ENCODE measurements at places on chromosomes 5 and 9.

DNA sequence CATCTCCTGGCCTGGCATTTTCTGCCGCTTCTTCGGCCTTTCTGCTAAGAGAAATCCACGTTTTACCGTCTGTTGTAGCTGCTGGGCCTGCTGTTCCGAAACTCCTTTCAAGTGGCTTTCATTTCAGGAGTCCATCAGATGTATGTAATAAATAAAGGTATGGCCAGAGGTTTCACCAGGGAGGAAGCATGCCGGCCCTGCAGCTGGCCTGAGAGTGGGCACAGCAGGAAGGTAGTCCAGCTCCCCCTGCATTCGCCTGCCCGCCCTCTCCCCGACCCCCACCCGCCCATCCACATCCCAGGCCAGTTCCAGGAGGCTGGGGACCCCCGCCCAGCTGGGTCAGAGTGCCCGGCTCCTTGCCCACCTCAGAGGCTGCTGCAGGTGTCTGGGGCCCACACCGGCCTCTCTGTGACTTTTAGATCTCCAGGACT, 46.4 kb upstream of the EXOC3 start:
- H3K27me3 ChIP-seq, result peaks cover 14% of the 10 kb centered on the region
- no peak overlapping the region for H3K27ac ChIP-seq
- no peak for DNase-seq

- H3K27me3 ChIP-seq, result no peaks in the 10 kb centered on the region
- no peak overlapping the region for H3K4me3 ChIP-seq
- H3K4me1 ChIP-seq, result no peaks in the 10 kb centered on the region
- no peak overlapping the region for H3K27ac ChIP-seq
- DNase-seq, result no peak
Observed at GRCh38 chr5:76836181-76836580, 13.6 kb upstream of the S100Z start.

DNA sequence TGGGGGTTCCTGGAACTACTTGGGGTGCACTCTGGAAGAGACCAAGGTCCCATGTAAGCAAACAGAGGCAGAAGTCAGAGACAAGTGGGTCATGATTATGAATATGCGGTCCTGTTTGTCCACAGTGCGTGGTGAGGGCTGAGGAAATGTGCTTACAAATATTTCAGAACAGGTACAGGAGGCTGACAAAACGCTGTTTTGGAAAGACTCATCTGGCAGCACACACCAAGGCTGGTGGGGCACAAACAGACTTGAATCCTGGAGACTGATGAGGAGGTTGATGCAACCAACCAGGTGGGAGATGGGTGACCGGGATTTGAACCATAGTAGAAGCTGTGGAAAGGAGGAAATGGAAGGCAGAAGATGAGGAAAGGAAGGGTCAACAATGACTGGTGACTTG, 83.8 kb downstream of the ADRB2 start:
- peak overlapping the region; percentile 3 for H3K4me3 ChIP-seq
- no peaks in the 10 kb centered on the region for H3K36me3 ChIP-seq
- peaks cover 28% of the 10 kb centered on the region for H3K4me1 ChIP-seq
- H3K27ac ChIP-seq, result peak overlapping the region; percentile 18

- no peak overlapping the region for H3K4me3 ChIP-seq
- no peaks in the 10 kb centered on the region for H3K36me3 ChIP-seq
- H3K27me3 ChIP-seq, result no peaks in the 10 kb centered on the region
Observed at GRCh38 chr9:37198039-37198729, 77.8 kb downstream of the ZCCHC7 start.

- H3K27ac ChIP-seq, result no peak overlapping the region
- no peaks in the 10 kb centered on the region for H3K27me3 ChIP-seq
- H3K4me3 ChIP-seq, result no peak overlapping the region
- peaks cover 37% of the 10 kb centered on the region for H3K36me3 ChIP-seq
Observed at GRCh38 chr5:32126691-32127090, 47.4 kb downstream of the GOLPH3 start.

GRCh38 chr5:185095-186070, 5.9 kb upstream of the LRRC14B start:
- peaks cover 5% of the 10 kb centered on the region for H3K4me1 ChIP-seq
- H3K27me3 ChIP-seq, result peaks cover 22% of the 10 kb centered on the region
- H3K27ac ChIP-seq, result no peak overlapping the region
- peaks cover 3% of the 10 kb centered on the region for H3K36me3 ChIP-seq

GRCh38 chr5:143426437-143426991, 23.0 kb upstream of the NR3C1 start:
- H3K4me1 ChIP-seq, result no peaks in the 10 kb centered on the region
- DNase-seq, result no peak
- no peak overlapping the region for H3K27ac ChIP-seq
- H3K4me3 ChIP-seq, result no peak overlapping the region

DNA sequence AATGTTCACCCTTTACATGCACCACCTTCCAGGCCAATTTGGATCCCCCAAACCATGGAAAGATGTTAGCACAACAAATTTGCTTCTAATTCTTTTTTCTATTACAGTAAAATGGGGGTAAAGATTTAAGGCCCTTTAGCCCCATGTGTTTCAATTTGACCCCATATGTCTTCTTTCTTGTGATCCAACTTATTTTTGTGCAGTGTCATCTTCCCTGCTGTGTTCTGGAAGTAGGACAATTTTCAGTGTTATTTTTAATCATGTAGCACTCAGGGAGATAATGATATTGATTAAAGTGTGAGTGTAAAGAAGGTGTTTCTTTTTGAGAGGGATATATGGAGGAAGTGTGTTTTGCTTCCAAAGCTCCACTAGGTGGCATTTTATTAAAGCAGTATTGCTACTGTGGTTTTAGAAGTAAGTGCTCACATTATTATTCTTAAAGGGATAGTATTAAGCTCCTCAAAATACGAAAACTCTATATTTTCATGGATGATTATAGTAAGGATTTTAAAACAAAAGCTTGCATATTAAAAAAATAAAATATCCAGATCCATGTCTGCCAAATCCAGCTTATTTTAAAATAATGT, 118.7 kb upstream of the ATP10B start:
- DNase-seq, result no peak
- H3K36me3 ChIP-seq, result no peaks in the 10 kb centered on the region
- no peak overlapping the region for H3K4me3 ChIP-seq
- H3K27me3 ChIP-seq, result no peaks in the 10 kb centered on the region
- H3K27ac ChIP-seq, result no peak overlapping the region

- no peaks in the 10 kb centered on the region for H3K36me3 ChIP-seq
- no peaks in the 10 kb centered on the region for H3K4me1 ChIP-seq
- no peak for DNase-seq
Observed at GRCh38 chr5:2172471-2172870, 289.7 kb upstream of the IRX4 start.

- peaks cover 22% of the 10 kb centered on the region for H3K36me3 ChIP-seq
- H3K4me1 ChIP-seq, result peaks cover 43% of the 10 kb centered on the region
Observed at GRCh38 chr5:178236126-178236525, 3.5 kb upstream of the PHYKPL start.

GRCh38 chr5:6355294-6355693, 23.1 kb downstream of the MED10 start:
- no peak for DNase-seq
- peaks cover 9% of the 10 kb centered on the region for H3K27me3 ChIP-seq
- H3K36me3 ChIP-seq, result no peaks in the 10 kb centered on the region
- H3K27ac ChIP-seq, result peak overlapping the region; percentile 22
- H3K4me3 ChIP-seq, result no peak overlapping the region
- peaks cover 8% of the 10 kb centered on the region for H3K4me1 ChIP-seq

GRCh38 chr9:82810915-82811314, 252.0 kb downstream of the RASEF start:
- H3K36me3 ChIP-seq, result no peaks in the 10 kb centered on the region
- no peaks in the 10 kb centered on the region for H3K4me1 ChIP-seq
- H3K27ac ChIP-seq, result no peak overlapping the region
- no peak overlapping the region for H3K4me3 ChIP-seq
- H3K27me3 ChIP-seq, result no peaks in the 10 kb centered on the region

DNA sequence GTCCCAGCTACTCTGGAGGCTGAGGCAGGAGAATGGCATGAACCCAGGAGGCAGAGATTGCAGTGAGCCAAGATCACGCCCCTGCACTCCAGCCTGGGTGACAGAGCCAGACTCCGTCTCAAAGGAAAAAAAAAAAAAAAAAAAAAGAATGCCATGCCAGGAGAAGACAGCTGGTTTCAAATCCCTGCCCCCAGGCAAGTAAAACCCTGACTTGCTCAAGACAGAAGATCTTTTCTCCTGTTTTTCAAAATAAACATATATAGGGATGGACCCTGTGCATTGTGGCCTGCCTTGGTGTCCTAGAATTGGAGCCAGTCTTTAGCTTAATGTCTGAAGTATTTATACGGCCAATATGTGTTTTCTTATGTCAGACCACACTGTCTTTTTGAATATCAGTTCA, 177.1 kb downstream of the NR3C1 start:
- no peak overlapping the region for H3K4me3 ChIP-seq
- no peak for DNase-seq
- no peaks in the 10 kb centered on the region for H3K27me3 ChIP-seq
- H3K27ac ChIP-seq, result peak overlapping the region; percentile 92

GRCh38 chr9:86402591-86402990, 48.4 kb upstream of the TUT7 start:
- no peaks in the 10 kb centered on the region for H3K4me1 ChIP-seq
- no peak overlapping the region for H3K4me3 ChIP-seq
- no peak for DNase-seq
- H3K27me3 ChIP-seq, result peaks cover 30% of the 10 kb centered on the region

DNA sequence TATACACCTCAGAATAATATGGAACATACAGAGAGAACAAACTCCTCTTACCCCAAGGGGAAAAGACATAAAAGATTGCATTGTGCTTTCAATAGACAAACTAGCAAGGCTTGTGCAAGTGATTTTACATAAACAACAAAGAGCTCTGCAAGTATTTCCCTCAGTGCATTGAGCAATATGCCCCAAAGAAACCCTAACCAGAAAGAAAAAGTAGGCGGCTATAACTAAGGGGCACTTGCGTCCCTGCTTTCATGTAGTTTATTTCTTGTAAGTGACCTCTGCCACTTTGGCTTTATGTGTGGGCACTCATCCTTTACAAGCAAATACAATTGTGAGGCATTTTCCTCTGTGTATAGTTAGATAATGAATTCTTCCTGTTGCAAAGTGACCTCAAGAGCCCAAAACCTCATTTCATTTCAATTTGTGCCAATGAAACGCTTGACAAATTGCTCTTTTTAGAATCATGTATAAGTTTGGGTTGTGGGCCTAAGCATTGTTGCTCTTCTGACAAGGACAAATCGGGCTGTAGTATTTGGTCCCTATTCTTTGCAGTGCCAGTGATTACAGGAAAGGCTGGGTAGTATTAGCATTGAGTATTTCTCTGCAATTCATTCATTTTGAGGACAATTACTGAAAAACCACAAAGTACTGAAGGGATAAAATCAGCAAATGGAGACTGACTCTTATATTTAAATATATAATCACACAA, 282.2 kb downstream of the DTWD2 start:
- no peaks in the 10 kb centered on the region for H3K27me3 ChIP-seq
- no peak overlapping the region for H3K4me3 ChIP-seq
- no peak for DNase-seq
- no peak overlapping the region for H3K27ac ChIP-seq

DNA sequence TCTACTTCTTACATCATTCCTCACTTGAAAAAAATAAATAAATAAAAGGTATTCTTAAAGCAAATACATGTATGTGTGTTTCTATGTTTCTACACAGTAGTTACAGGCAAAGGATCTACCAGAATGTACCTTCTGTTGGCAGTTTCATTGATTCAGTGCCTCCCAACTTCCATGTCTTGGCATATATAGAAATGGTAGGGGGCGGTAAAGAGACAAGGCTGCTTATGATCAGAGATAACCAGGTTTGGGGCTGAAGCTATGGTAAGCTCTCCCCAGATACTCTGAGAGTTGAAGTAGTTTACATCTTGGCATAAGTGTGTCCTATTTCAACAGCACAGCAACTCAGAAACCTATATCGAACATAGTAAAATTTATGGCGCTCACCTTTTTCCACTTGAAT, 1075.4 kb upstream of the C9orf72 start:
- H3K4me1 ChIP-seq, result no peaks in the 10 kb centered on the region
- H3K36me3 ChIP-seq, result no peaks in the 10 kb centered on the region
- H3K27ac ChIP-seq, result no peak overlapping the region
- H3K4me3 ChIP-seq, result no peak overlapping the region
- DNase-seq, result no peak

All from effector memory CD8-positive, alpha-beta T cell (primary cell).